PC-9 (cell line): ENCODE measurements at places on chromosomes 2 and 18. TPM values are rescaled to one million over a fixed set of nuclear protein-coding genes. Genes with fewer than 3 reads are reported as not detected.

The RGPD3 gene
- 0.09 TPM in 1 of 2 replicates, not detected in the other for total RNA-seq

The IGFBP2 gene
- 106 and 133 TPM in 2 replicates for total RNA-seq

The PIAS2 gene
- 17.1 and 17.5 TPM in 2 replicates for total RNA-seq

The C2orf78 gene
- total RNA-seq = not detected in 2 replicates

The ALLC gene
- not detected in 2 replicates for total RNA-seq

The FAM168B gene
- total RNA-seq = 66.6 and 79.6 TPM in 2 replicates

The MC5R gene
- not detected in 2 replicates for total RNA-seq

The ASXL3 gene
- not detected in 2 replicates for total RNA-seq

The MPP4 gene
- total RNA-seq = not detected in 2 replicates

The TPRKB gene
- total RNA-seq = 20.4 and 33.8 TPM in 2 replicates

The KCTD1 gene
- 20.5 and 20.7 TPM in 2 replicates for total RNA-seq

The ICA1L gene
- 0.20 TPM in 1 of 2 replicates, not detected in the other for total RNA-seq

The FOXI3 gene
- total RNA-seq = not detected in 2 replicates

DNA sequence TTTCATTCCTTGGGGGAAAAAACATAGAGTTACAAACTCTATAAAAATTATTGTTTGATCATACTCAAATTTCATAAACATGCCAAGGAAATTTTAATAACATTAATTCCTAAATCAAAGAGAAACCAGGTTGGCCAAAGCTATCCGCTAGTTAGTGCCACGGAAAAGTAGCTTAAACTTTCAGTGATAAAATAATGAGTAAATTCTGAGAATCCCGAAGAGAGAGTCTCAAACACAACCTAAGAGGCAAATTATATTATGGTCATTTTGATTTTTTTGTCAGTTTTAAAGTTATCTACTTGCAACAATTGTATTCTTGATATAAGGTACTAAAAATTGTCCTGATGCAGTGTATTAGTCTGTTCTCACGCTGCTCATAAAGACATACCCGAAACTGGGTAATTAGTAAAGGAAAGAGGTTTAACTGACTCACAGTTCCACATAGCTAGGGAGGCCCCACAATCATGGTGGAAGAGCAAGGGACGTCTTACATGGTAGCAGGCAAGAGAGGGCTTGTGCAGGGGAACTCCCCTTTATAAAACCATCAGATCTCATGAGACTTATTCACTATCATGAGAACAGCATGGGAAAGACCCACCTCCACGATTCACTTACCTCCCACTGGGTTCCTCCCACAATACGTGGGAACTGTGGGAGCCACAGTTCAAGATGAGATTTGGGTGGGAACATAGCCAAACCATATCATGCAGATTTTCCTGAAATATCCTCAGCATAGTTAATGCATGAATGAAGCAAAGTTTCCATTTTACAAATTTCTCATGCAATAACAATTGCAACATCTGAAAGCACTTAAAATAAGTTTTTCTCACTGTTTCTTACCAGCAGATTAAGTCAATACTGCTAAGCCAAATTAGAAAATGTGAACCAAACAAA lies 205.9 kb upstream of the STK17B start:
- no peaks in the 10 kb centered on the region for H3K4me1 ChIP-seq
- H3K4me3 ChIP-seq = no peak overlapping the region
- no peaks in the 10 kb centered on the region for H3K27me3 ChIP-seq
- DNase-seq = no peak
- no peak overlapping the region for H3K27ac ChIP-seq
- H3K36me3 ChIP-seq = no peaks in the 10 kb centered on the region

GRCh38 chr18:9109523-9109922 lies 7.0 kb downstream of the NDUFV2 start:
- H3K27me3 ChIP-seq = no peaks in the 10 kb centered on the region
- peaks cover 26% of the 10 kb centered on the region for H3K4me1 ChIP-seq
- H3K4me3 ChIP-seq = no peak overlapping the region
- no peak overlapping the region for H3K27ac ChIP-seq

GRCh38 chr2:14678761-14679160 lies 46.2 kb downstream of the LRATD1 start:
- H3K4me1 ChIP-seq = no peaks in the 10 kb centered on the region
- no peak overlapping the region for H3K4me3 ChIP-seq
- no peaks in the 10 kb centered on the region for H3K27me3 ChIP-seq
- DNase-seq = no peak

GRCh38 chr2:57296795-57297517 lies 749.6 kb upstream of the VRK2 start:
- no peak overlapping the region for H3K27ac ChIP-seq
- no peaks in the 10 kb centered on the region for H3K4me1 ChIP-seq
- no peak overlapping the region for H3K4me3 ChIP-seq
- no peaks in the 10 kb centered on the region for H3K27me3 ChIP-seq
- DNase-seq = no peak

- peaks cover 13% of the 10 kb centered on the region for H3K4me1 ChIP-seq
- H3K4me3 ChIP-seq = no peak overlapping the region
- no peaks in the 10 kb centered on the region for H3K36me3 ChIP-seq
- no peak for DNase-seq
- 0 out of 2 replicates have a peak overlapping the region, but pooled peaks have one; percentile 13 for H3K27ac ChIP-seq
Observed at GRCh38 chr2:73999881-74000597, 15.3 kb downstream of the TET3 start.

GRCh38 chr18:10379522-10379921 lies 74.9 kb upstream of the APCDD1 start:
- H3K27ac ChIP-seq = no peak overlapping the region
- no peaks in the 10 kb centered on the region for H3K4me1 ChIP-seq
- no peak for DNase-seq
- no peaks in the 10 kb centered on the region for H3K36me3 ChIP-seq
- H3K27me3 ChIP-seq = no peaks in the 10 kb centered on the region; the same call in 1 of the 2 replicates

DNA sequence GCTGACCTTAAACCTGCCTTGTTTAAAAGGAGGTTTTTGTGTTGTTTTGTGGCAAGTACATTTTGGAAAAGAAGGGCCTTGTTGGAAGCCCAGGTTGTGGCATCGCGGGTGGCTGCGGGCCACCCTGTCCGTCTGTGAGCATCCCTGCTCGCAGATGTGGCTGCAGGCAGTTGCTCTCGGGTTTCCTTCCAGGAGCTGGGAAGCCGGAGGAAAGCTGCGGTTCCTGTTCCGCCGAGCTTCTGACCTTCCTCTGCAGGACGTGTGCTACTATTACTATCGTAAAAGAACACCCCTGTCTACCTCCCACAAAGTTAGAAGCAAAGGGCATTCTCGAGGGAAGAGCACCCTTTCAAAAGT lies 766 bp downstream of the MFF start:
- peaks cover 12% of the 10 kb centered on the region; the same call in 1 of the 2 replicates for H3K36me3 ChIP-seq
- H3K4me3 ChIP-seq = peak overlapping the region; percentile 98
- H3K27me3 ChIP-seq = no peaks in the 10 kb centered on the region

GRCh38 chr18:1435487-1435886 lies 530.8 kb downstream of the ADCYAP1 start:
- H3K4me1 ChIP-seq = no peaks in the 10 kb centered on the region
- H3K27me3 ChIP-seq = no peaks in the 10 kb centered on the region

GRCh38 chr2:67055387-67056304 lies 341.5 kb upstream of the ETAA1 start:
- no peaks in the 10 kb centered on the region for H3K27me3 ChIP-seq
- DNase-seq = no peak
- no peak overlapping the region for H3K4me3 ChIP-seq
- no peaks in the 10 kb centered on the region for H3K36me3 ChIP-seq
- 0 out of 2 replicates have a peak, but pooled peaks cover 10% of the 10 kb centered on the region for H3K4me1 ChIP-seq

DNA sequence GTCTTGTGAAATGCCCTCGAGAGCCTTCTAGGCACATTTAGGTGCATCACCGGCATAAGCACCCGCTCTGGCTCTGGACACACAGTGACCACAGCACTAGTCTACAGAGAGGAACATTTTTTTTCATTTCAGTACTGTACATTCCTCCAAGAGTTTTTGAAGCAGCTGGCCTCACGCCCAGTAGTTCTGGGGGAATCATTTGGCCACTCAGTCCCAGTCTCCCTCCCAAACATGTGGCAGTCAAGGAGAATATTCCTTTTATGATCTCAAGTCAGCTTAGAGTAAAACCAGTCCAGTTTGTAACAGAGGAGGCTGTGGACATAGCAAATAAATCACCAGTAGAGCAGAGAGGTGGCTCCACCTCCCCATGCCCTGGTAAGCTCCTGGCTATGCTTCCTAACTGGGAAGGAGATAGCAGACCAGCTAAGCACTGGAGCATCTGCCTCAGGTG lies 48.1 kb downstream of the KCNE4 start:
- no peaks in the 10 kb centered on the region for H3K27me3 ChIP-seq
- peaks cover 5% of the 10 kb centered on the region; the same call in 1 of the 2 replicates for H3K4me1 ChIP-seq
- H3K36me3 ChIP-seq = no peaks in the 10 kb centered on the region

GRCh38 chr18:28065031-28065792 lies 111.7 kb downstream of the CDH2 start:
- H3K27ac ChIP-seq = no peak overlapping the region
- no peaks in the 10 kb centered on the region for H3K4me1 ChIP-seq
- no peaks in the 10 kb centered on the region for H3K27me3 ChIP-seq
- H3K4me3 ChIP-seq = no peak overlapping the region

DNA sequence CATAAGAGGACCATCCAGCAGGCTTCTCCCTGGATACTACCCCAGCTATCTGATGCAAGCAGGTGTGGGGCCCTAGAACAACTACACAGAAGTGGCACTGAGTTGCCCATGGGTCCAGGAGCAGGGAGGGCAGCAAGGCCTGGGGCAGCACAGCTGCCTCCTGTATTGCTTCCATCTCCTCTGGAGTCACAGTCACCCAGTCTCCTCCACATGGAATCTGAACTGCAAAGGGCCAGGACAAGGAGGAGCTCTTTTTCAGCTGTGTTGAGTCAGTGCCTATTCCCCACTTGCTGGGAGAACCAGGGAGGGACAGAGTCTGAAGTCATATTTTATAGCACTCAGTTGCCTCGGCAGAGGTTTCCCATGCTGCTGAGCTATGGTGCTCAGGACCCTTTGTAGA lies 67.9 kb upstream of the ALPP start:
- H3K27ac ChIP-seq = no peak overlapping the region
- no peaks in the 10 kb centered on the region for H3K4me1 ChIP-seq
- H3K4me3 ChIP-seq = no peak overlapping the region
- no peaks in the 10 kb centered on the region for H3K27me3 ChIP-seq
- DNase-seq = no peak

GRCh38 chr2:224260372-224261020 lies 141.4 kb downstream of the FAM124B start:
- no peaks in the 10 kb centered on the region for H3K27me3 ChIP-seq
- no peak for DNase-seq
- no peak overlapping the region for H3K4me3 ChIP-seq
- H3K4me1 ChIP-seq = peaks cover 23% of the 10 kb centered on the region

- H3K4me1 ChIP-seq = peaks cover 64% of the 10 kb centered on the region
- peak overlapping the region; percentile 11; the same call in 1 of the 2 replicates for H3K4me3 ChIP-seq
- H3K27ac ChIP-seq = peak overlapping the region; percentile 99
- H3K27me3 ChIP-seq = no peaks in the 10 kb centered on the region
- no peak for DNase-seq
- no peaks in the 10 kb centered on the region for H3K36me3 ChIP-seq
Observed at GRCh38 chr2:62305421-62306176, 109.7 kb downstream of the B3GNT2 start.

DNA sequence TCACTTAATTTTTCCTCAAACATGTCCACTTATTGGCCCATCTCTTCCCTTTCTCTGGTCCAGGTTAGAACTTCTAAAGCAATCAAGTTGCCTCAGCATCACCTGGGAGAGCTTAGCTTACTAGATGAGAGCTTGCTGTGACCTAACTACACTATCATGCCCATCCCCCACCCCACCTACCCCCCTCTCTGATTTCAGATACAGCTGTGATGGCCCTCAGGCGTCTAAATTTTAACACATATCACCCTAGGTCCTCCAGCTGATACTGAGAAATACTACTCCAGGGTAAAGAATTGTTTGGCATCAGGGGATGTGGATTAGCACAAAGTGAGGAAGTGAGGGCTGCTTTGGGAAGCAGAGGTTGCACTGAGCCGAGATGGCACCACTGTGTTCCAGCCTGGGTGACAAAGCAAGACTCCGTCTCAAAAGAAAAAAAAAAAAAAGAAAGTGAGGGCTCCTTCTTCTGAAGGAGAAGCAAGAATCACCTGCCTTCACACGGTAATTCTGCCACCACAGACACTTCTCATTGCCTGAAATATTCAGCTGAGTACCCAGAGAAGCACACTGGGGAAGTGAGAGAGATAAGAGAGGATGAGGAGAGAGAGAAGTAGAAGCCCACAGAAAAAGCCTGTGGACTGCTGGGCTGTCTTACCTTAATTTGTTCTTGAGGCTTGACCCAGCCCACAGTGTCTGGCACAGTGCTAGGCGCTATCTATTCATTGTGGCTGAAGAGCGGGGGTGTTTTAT lies 263.4 kb downstream of the ASXL3 start:
- no peak overlapping the region for H3K27ac ChIP-seq
- DNase-seq = no peak
- H3K27me3 ChIP-seq = no peaks in the 10 kb centered on the region
- no peaks in the 10 kb centered on the region for H3K4me1 ChIP-seq
